ENCODE measurements at places on chromosomes 1 and 21. TPM values are rescaled to one million over a fixed set of nuclear protein-coding genes. Genes with fewer than 3 reads are reported as not detected.

Gene STX12
- total RNA-seq: 84.2 TPM

Gene MX1
- 60.3 TPM for total RNA-seq

Gene ARHGEF10L
- total RNA-seq: 37.0 TPM

Gene RYR2
- total RNA-seq: 0.45 TPM

Gene SPATA1
- total RNA-seq: 0.71 TPM

Gene KRTAP13-2
- not detected for total RNA-seq

Gene LCE3E
- total RNA-seq: not detected

Gene NCAM2
- total RNA-seq: 0.93 TPM

Gene INAVA
- total RNA-seq: 0.16 TPM

Gene ALPL
- total RNA-seq: 129 TPM

Gene AKR7A3
- 1.0 TPM for total RNA-seq

Gene TRIM67
- total RNA-seq: 0.22 TPM

Gene NGF
- total RNA-seq: 5.2 TPM

Gene GPR37L1
- total RNA-seq: not detected

Gene GNAT2
- total RNA-seq: not detected

Gene TMPRSS2
- 0.61 TPM for total RNA-seq

Gene CAMK1G
- total RNA-seq: not detected

Gene STK40
- 84.0 TPM for total RNA-seq

Gene KRTAP19-1
- not detected for total RNA-seq

Gene PTGFR
- 0.84 TPM for total RNA-seq

Gene OR2T11
- total RNA-seq: not detected

Gene DISP3
- total RNA-seq: not detected

Gene SLAMF6
- total RNA-seq: 1.2 TPM

Gene HRNR
- total RNA-seq: not detected

Gene SPATA46
- not detected for total RNA-seq

Gene INSRR
- 0.10 TPM for total RNA-seq

Gene LRRC8C
- total RNA-seq: 22.9 TPM

Gene TCEA3
- 8.3 TPM for total RNA-seq

Gene TYW3
- total RNA-seq: 17.9 TPM

Gene ALG6
- total RNA-seq: 8.4 TPM

Gene GALE
- 22.6 TPM for total RNA-seq

Gene PGLYRP3
- not detected for total RNA-seq

Measured in mesenteric fat pad (tissue), 1 donor.